Cardiac fibroblast (primary cell): ENCODE measurements at places on chromosomes 7 and 10.
A peak's percentile ranks its signal among the peaks of the same experiment; 100 is the strongest.

DNA sequence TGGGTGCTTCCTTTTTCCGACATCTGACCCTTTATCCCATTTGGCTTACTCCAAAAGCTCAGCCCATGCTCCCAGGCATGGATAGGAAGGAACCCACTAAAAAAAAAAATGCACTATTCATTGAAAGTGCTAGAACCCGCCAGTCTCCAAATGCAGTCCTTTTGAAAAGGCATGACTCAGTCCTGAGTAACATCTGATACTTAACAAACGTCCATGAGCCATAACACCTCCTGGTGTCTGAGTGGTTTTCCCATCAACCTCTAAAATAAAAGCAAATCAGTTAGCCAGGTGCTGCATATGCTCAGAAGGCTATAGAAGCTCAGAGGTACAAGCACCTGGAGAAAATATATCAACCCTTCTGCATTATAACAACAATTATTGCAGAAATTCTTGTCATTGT, 45.0 kb upstream of the CACUL1 start:
- DNase-seq = peak; percentile 36

GRCh38 chr10:61342858-61343572, 110.2 kb downstream of the TMEM26 start:
- no peak for DNase-seq

DNA sequence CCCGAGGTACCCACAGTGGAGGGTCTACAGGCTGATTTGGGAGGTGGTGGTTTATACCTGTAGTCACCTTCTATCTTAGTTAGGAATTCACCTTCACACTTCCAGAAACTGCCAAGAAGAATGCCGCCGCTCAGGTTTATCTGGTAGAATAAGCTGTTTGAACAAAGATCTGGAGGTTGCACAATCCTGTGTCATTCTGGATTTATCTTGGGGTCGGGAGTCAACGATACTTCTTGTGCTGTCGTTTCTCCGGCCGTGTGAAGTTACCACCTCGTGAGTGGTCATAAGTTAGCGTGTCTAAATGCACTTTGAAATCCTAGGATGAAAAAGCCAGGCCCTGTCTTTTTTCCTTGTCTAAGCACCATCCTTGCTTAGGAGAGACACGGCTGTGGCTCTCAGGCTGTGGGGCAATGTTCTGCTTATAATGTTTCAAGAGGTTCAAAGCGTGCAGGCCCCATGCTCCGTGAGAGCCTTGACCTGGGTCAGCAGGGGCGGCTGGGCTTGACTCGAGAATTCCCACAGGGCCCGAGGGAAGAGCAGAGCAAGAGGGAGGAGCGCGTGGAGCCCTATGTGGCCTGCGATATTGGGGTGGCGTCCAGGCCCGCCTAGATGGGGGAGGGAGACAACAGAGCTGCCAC, 35.5 kb downstream of the GRIFIN start:
- no peak for DNase-seq

GRCh38 chr10:124942317-124943169, 620 bp downstream of the ZRANB1 start:
- no peak for DNase-seq

- DNase-seq = no peak
Measured at GRCh38 chr10:106931159-106931852, 233.2 kb downstream of the SORCS1 start.

DNA sequence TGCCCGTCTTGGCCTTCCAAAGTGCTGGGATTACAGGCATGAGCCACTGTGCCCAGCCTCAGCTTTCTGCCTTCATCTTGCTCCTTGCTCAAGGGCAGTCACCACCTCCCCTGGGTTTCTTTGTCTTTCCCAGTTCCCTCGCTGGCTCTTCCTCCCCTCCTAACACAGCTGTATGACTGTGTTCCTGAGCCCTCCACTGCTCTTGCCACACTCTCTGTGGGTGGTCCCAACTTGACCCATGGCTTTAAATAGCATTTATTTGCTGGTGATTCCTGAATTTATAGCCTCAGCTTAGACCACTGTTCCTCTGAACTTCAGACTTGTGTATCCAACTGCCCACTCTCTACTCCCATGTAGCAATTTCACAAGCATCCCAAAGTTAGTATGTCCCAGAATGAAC, 181.3 kb downstream of the BAMBI start:
- DNase-seq = no peak
